ENCODE measurements at places on chromosomes 2 and 18.

DNA sequence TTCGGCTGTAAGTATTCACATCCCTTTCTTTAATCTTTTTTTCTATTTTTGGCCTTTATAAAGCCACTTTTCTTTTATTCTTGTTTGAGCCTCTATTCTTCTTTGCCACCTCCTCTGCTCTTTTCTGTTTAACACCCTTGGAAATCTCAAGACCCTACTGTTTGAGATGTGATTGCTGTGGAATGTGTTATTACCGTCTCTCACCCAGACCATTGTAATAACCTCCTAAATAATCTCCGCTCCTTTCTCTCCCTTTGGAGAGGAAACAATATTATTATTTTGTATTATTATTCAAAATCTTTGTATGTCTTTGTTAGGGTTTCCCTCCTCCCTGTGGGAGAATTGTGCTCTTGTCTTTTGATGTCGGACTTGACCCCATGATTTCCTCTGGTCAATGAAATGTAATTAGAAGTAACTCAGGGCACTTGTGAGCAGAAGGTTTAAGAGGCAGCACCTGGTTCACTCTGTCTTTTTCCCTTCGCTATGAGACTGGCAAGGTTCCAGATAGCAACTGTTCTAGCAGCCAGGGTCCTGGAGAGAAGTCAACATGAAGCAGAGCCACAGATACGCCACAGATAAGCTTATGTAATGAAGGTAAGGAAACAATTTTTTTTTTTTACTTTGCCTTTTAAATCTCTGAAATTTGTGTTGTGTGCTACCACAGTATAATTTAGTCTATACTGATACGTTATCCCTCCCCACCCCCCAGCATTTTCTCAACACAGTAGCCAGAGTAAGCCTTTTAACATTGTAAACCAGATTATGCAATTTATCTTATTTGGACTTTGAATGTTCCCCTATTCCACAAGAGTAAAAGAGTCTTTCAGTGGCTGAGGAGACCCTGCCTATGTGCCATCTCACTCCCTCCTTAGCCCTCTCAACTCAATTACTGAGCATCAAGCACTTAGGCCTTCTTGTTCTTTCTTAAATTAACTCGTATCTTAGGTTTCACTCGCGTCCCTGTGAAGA lies 601.2 kb upstream of the ZNF804A start:
- ATAC-seq = no peak

DNA sequence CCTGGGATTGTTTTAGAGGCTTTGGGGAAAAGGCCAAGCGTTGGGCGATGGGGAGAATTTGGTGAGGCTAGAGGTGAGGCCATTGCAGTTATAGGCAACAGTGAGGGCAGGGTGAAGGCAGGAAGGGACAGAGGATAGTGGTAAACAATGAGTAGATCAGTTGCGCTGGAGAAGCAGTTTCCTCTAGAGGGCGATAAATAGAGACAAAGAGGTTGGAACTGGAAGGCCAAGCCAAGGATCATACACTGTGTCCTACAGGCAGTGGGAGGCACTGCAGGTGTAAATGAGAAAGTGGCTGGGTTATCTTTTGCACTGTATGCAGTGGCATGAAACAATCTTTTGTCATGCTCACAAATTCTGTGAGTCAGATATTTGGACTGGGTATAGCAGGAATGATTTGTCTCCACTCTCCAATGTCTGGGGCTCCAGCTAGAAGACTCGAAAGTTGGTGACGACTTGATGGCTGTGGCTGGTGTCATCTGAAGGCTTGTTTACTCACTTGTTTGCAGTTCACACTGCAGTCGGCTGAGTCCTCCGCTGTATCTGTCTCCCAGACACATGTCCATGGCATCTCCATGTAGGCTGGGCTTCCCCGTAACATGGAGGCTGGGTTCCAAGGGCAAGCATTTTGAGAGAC lies 82.1 kb downstream of the TNP1 start:
- ATAC-seq = peak; percentile 41

DNA sequence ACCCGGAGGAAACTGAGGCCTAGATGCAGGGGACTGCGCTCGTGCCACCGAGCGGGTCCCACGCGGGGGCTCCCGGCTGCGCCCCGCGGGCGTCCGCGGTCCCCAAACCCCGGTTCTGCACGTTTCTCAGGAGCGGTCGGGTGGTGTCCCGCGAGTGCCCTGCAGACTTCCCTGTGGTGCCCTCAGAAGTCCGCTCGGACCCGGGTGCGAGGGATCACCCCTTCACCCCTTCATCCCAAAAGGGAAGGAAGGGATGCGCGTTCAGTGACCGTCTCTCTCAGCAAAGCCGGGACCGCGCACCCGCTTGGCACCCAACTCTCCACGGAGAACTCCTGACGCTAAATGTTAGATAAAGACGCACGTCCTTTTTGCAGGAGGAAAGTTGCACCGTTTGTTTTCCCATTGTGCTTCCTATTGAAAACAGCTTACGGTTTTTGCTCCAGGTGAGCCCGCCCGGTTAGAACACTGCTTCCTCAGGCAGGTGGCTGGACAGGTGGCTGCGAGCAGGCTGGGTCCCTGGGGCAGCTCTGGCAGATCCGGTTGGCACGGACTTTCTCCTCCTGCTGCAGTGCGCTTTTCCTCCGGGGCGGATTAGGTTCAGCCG lies 779 bp downstream of the DGKD start:
- ATAC-seq = no peak

DNA sequence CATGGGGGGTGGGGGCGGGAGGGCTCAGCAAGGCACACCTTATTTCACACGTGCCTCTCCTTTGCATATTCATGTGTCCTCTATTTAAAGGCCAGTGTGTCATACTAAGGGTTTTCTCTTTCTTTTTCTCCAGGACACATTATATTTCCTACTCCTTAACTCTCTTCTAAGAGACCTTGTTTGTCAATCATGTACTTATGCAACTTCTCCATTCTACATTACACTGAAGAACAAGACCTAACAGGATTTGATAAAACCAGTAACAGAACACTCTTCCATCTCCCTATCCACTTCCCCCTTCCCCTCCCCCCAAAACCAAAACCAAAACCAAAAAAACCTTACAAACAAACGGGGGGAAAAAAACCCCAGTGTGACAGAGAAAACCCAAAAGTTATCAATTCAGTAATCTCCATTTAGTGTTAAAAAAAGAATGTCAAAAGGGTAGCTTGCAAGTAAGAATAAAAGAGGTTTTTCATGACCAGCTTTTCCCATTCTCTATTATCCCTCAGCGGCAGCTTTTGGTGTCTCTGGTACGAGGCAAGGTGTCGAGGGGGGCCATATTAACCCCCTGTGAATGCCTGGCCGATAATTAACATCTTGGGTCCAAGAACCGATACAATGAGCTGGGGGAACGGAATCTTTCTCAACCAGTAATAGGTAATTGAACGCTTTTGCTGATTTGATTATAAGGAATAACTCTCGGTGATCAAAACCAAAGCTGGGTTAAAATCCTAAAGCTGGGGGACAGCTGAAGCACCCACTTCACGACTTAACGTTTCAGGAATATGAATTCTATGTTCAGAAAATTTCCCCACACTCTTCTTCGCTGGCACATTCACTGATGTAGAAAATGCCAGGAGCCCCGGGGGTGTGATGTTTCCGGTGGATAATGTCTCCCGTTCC lies 191.0 kb upstream of the TCF4 start:
- no peak for ATAC-seq

DNA sequence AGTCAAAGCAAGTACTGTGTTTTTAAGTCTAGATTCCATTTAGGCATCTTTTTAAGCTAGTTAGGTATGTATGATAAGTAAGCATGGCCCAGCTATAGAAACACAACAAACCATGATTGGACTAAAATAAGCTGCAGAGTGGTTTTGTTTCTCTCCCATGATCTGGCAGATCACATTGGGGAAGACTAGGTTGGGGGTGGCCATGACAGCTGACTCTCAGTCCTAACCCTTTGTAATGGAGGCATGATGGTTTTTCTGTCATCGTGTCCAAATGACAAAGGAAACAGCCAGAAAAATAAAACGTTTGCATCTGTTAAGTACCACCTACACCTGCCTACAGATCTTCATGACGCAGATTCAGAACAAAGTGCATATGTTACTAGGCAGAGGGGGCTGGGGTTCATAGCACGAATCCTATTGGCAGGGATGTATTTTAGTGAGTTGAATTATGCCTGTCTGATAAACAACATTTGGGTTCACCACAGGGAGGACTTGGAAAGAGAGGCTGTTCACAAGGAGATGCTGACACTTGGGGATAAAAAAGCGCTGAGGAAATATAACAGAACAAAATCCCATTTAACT lies 33.8 kb upstream of the GALNT5 start:
- ATAC-seq = no peak

DNA sequence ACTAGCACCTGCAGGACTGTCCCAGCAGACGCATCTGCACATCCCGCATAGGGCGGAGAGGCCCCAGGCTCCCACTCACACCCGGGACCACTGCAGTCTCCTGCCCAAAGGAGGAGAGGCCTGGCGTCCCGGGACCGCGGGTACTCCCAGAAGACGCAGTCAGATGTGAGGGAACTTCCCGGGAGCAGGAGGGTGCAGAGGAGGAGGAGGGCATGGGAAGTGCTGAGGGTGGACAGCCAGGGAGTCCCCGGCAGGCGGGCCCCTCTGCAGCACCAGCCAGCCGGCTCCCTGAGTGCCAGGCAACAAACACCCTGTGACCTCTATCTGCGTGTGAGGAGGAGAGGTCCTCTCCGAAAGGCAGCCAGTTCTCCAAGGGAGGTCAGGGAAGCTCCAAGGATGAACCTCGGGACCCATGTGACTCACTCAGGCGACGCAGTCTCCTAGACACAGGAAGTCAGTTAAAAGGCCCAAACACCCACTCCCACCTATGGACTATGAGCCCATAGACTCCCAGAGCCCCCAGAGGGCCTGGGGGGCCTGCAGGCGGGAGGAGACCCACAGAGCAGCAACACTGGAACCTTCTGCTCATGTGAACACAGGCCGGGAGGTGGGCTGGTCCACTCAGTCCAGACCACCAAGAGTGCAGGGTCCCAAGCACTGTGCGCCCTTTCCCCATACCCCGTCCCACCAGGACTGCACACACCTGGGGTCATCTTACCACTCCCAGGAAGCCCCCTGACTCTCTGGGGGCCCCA lies 4.2 kb downstream of the PXDN start:
- no peak for ATAC-seq
